NCI-H524 treated with DMSO at 0.1 percent for 48 hours (cell line): ENCODE measurements at places on chromosomes 7 and 10.

- DNase-seq: no peak
These were observed 151.3 kb upstream of the FZD1 start for GRCh38 chr7:91112902-91113341.

DNA sequence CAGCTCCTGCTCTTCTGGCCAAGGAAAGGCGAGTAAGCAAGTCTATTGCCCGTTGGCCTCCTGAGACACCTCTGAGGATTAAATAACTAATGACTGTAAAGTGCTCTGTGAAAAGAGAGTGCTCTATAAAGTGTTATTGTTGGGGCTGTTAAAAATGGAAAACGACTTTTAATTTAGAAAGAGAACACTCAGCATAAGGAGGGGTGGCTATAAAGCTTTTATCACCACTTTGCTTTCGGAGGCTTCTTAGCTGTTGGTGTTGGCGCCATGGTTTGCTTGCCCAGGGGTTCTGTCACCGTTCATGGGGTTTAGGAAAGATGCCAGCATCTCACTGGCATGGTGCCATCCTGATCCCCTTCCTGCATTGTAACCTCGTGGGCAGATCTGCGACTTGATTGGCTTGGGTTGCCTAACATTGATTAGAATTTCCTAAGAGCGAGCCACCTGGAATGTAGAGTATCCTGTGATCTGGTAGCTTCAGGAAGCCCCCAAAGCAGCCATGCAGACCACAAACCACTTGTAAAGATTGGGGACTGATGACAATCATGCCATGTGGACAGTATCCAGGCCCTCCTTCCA is 509.9 kb downstream of the LRMDA start:
- no peak for DNase-seq

- DNase-seq: no peak
These were observed 469 bp downstream of the MSS51 start for GRCh38 chr10:73432646-73433537.

DNA sequence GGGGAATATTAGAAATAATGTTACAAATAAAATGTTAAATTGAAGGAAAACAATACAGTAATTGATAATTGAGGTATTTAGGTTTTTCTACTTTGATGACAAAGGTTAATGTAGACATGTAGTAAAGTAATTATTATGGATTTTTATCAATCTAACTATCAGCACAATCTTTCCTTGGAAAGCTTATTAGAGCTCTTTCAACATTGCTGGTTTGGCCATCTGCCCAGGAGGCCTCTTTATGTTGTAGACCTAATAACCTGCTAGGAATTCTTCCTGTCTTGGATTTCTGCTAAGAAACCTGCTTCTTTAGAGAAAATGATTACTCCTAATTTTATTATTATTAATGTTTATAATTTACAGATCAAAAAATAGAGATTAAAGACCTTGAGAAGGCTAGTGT is 78.9 kb downstream of the CHRM2 start:
- DNase-seq: no peak

- DNase-seq: no peak
These were observed 189.6 kb downstream of the TNS3 start for GRCh38 chr7:47392241-47392759.

DNA sequence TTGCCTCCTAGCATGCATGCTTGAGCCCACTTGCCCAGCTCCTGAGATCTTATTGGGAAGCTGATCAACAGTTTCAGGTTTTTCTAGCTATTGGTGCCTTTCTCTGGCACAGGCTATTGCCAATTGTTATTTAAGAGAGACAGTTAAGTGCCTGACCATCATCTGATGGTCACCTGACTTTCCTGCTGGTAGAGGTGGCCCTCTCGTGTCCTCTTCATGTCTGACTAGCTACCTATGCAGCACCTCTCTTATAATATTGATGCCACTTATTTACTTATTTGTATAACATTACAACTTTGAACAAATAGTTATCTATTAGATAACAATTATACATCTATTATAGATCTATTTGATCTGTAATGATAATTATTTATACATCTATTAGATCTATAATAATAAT is 205.9 kb upstream of the SEMA3D start:
- no peak for DNase-seq

GRCh38 chr7:20219446-20220292 is 2.5 kb upstream of the MACC1 start:
- no peak for DNase-seq

DNA sequence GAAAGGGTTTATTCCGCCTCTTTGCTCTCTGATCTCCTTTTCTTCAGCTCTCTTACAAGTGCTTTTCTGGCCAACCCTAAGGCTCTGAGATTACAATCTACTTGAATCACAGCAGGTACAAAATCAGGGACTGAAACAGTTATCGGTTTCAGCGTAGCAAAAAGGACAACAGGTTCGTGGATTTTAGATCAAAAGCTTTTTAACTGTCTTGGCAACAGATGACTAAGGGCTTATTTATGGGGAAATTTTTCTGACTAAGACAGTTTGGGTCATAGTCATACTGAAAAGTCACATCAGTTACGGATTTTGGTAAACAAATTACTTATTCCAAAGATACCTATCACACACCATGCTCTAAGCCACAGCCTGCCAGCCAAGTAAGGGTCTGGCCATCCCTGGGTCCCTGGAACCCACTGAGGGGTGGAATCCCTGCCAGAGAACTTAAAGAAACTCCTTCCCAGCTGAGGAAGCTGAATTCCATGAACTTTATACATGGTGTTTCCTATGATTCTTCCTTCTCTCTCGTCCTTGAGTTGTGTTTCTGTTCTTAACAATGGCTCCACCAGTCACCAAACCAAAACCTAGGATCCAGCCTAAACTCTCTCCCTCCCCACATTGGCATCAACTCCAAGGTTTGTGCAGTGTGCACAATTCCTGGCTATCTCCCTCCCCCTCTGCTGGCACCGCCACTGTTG is 169.3 kb downstream of the FAM107B start:
- DNase-seq: no peak

DNA sequence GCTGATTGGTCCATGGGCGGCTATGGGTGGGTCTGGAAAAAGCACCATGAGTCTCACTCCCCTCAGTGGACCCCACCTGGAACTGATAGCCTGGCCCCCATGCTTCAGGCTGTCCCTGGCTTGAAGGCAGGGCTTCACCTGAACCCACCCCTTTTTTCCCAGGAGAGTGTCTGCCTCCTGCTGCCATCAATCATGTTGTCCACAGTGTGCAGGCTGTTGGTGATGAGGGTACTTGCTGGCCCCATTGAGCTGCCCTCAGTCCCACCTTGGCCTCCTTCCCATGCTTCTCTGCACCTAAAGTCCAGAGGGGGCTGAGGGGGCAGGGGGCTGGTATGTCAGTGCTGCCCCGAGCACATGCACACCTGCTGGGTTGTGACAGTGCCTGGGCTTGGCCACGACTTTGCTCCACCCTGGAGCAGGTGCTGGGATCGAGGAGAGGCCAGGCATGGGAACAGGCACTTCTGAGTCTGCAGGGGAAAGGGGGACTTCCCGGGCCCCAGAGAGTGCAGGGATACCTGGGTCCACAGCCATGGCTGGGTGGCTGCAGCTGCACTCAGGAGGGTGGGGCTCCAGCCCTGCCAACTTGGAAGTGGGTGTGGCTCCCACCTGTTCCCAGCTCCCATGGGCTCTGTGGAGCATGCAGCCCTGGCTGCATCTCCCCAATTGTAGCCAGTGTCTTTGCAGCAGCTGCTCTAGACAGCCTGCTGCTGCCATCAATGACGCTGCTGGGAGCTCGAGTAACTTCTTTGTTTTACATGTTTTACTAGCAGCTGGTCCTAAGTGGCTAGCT is 56.9 kb downstream of the ADK start:
- no peak for DNase-seq

DNA sequence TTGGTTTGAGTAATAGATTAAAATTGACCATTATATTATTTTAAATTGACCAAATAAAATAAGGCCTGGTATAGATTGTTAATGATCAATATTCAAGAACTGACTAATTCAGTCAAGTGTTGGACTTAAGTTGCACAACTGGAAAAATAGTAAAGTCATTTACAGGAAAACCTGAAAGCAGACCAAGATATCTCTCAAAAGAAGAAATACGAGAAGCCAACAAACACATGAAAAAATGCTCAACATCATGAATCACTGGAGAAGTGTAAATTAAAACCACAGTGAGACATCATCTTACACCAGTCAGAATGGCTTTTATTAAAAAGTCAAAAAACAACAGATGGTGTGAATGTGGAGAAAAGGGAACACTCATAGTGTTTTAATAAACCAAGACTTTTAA is 80.4 kb upstream of the MALRD1 start:
- DNase-seq: no peak

DNA sequence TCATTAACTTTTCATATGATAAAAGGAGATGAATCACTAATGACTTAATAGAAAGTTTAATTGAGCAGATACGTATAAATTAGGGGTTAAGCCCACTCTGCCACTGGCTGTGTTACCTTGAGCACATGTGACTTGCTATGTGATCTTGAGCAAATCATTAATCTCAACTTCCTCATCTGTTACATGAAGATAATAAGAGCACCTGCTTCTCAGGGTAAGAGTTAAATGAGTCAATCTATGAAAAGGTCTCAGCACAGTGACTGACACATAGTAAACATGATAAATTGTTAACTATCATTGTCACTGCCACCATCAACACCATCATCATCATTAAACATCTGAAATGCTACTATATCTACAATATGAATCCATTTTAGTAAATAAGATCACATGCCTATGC is 110.8 kb downstream of the TPK1 start:
- no peak for DNase-seq

- DNase-seq: no peak
These were observed 507 bp downstream of the CCDC201 start for GRCh38 chr7:45872116-45873034.

DNA sequence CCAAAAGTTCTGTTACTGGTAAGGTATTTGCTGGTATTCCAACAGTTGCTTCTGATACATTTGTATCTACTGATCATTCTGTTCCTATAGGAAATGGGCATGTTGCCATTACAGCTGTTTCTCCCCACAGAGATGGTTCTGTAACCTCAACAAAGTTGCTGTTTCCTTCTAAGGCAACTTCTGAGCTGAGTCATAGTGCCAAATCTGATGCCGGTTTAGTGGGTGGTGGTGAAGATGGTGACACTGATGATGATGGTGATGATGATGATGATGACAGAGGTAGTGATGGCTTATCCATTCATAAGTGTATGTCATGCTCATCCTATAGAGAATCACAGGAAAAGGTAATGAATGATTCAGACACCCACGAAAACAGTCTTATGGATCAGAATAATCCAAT is 131.0 kb downstream of the AASS start:
- DNase-seq: no peak

- no peak for DNase-seq
These were observed 284.9 kb upstream of the SEMA3D start for GRCh38 chr7:85471740-85472139.

DNA sequence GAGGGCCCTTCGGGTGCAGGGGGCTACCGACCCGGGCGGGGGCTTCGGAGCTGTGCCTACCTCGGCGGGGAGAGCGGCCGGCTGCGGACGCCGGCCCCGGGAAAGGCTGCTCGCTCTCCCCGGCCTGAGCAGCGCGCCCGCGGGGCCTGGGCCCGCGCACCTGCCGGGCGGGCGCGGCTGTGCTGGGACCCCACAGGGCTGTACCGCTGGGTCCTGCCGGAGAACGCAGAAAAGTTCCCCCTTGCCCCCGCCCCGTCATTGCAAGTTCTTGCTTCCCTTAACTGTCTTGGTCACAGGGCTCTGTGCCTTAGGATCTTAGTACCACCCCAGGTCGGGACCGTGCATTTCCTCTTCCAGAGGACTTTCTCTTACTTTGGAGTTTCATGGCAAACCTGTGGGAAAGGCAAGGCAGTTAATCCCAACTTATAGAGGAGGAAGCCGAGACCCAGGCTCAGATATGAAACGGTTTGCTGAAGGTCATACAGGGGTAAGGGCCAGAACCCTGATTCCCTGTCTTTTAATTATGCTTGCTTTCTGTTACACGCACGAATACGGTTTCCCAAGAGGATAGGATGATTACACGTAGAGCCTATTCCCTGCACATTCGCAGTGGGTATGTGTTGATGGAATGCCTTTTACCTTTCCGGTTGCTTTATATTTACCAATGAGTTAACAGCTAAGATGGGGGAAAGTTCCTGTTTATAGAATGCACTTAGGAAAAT is 652 bp downstream of the PCGF5 start:
- no peak for DNase-seq

GRCh38 chr10:110420401-110421193 is 77.1 kb upstream of the DUSP5 start:
- DNase-seq: no peak

- no peak for DNase-seq
These were observed 101.5 kb upstream of the TMEM168 start for GRCh38 chr7:112891698-112892097.

GRCh38 chr7:117347962-117348672 is 25.3 kb upstream of the WNT2 start:
- no peak for DNase-seq

GRCh38 chr10:9994131-9994530 is 1023.5 kb upstream of the CELF2 start:
- DNase-seq: no peak

- DNase-seq: no peak
These were observed 43.1 kb upstream of the SEMA3A start for GRCh38 chr7:84237533-84238173.

- DNase-seq: no peak
These were observed 29.3 kb downstream of the PLEKHS1 start for GRCh38 chr10:113780681-113781250.

DNA sequence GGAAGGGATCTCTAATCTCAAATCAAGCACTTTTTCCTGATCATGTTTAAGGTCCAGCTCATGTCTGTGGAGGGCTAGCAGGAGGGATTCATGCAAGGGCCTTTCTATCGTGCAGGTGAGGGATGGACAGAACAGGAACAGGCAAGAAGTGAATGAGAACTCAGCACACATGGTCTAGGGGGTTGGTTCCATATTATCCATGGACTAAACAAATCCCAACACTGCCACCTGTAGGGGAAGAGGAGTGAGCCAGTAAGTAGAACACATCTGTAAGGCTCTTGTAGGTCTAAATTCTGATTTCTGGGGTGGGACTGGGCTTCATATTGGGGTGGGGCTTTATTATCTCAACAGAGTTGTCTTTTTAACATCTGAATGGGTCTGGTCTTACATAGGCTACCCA is 138.0 kb upstream of the TARP start:
- DNase-seq: no peak

- DNase-seq: no peak
These were observed 10.9 kb downstream of the TECPR1 start for GRCh38 chr7:98240961-98241673.

GRCh38 chr7:30485667-30486066 is 7.1 kb upstream of the NOD1 start:
- DNase-seq: no peak

DNA sequence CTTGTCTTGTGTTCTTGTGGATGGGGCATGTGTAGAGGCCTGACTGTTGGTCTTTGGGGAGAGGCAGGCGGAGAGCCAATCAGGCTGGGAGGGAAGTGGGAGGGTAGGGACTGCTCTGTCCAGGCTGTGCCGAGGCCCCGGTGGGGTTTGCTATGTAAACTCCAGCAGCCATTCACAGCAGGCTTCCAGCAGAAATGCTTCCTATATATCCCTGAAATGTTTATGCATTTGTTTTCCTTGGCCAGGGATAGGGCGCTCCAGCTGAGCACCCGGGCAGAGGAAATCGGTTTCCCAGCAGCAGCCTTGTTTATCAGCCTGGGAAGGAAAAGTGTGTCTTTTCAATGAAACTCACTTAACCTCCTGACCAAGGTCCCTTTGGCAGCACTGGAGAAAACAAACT is 18.3 kb upstream of the AQP1 start:
- no peak for DNase-seq

- no peak for DNase-seq
These were observed 124.8 kb upstream of the LSM8 start for GRCh38 chr7:118059209-118059608.
